Kasumi-1 (cell line): ENCODE measurements at places on chromosomes 4 and X.

DNA sequence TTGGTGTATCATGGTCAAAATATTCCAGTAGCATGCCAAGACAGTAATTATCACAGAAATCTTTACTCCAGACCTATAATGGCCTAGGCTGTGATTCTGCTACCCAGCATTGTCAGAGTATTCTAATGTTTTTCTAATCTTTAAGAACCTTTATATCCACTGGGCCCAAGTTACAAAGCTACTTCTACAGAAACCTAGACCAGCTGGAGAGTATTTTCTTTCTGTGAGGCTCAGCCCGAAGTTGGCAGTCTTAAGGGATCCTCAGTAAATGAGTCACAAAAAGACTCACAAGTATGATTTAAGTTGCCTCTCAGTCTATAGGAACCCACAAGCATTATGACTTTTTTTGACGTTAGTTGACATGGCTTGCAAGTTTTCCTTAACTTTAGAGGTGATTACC lies 638.5 kb upstream of the FAM241A start:
- no peak for DNase-seq

DNA sequence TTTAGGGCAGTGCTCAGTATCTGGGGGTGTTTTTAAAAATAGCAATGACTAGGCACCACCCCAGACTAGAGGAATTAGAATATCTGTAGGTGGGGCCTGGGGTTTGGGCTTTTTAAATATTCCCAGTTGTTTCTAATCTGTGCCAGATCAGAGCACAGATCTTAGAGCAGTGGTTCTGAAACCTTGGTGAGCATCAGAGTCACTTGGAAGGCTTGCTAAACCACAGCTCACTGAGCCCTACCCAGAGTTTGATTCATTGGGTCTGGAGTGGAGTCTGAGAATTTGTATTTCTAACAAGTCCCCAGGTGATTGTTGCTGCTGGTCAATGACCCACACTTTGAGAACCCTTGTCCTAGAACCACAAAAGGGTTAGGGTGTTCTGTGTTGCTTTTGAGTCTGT lies 16.7 kb downstream of the HADH start:
- no peak for DNase-seq

DNA sequence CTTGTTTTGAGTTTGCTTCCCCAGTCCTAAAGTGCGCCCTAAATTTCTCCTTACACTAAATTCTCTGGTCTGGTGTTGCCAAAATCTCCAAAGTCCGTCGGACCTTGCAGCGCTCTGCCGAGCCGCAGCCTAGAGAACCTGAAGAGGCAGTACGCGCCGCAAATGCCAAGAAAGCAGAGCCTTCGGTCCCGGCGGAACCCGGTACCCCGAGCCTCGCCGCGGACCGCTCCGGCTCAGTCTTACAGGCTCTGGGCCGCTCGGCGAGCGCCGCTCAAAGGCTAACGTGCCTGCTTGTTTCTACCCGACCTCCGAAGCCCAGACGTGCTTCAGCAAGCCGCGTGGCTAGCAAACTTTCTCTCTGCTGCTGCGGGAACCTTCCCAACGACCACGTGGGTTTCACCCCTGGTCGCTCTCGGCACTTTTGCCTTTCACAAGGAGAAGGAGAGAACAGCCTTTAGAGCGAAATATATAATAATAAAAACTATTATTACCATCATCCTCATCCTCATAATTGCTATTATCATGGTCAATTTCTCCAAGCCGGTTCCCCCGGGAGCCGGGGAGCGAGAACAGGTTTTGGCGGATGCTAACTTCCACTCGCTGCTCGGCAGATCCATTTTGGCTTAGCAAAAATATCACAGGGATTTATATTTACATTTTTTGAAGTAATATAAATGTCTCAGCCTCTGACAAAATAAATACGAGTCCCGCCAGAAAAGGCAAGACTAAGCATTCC lies 2.2 kb upstream of the HTR2C start:
- DNase-seq, result no peak

DNA sequence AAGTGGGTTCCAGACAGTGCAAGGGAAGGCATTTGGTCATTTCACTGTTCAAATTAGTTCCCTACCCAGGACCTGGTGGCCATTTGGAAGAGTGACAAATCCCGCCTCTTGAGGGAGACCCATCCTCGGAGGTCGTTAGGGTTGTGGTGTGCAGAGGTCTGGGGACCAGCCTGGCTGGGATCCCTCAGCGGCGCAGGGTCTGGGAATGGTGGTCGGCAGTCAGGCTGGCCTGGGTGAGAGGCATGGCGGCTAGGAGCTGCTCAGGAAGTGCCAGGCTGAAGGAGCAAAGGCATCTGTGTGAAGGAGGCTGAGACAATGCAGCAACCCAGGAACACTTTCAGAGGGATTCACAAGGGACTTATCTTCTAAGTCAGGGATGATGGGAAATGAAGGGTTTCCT lies 6.7 kb downstream of the NLGN3 start:
- DNase-seq, result no peak

- no peak for DNase-seq
These were observed 106.9 kb downstream of the PPARGC1A start for GRCh38 chr4:23782778-23783437.
